ENCODE measurements at places on chromosomes 1 and 21.

- no peak for DNase-seq
Measured at GRCh38 chr1:89671775-89672488, 39.0 kb downstream of the LRRC8C start.

DNA sequence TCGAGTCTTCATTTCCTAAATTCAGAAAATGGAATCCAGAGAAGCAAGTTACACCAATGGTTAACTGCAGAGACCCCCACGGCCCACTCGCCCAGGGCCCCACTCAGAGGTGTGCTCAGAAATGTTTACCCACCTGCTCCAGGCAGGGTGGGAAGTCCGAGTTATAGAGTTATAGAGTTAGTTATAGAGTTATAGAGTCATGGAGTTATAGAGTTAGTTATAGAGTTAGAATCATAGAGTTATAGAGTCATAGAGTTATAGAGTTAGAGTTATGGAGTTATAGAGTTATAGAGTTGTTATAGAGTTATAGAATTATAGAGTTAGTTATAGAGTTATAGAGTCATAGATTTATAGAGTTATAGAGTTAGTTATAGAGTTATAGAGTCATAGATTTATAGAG is 31.7 kb downstream of the UBASH3A start:
- DNase-seq = no peak

GRCh38 chr1:203995228-203995627 is 77.7 kb upstream of the SOX13 start:
- no peak for DNase-seq

DNA sequence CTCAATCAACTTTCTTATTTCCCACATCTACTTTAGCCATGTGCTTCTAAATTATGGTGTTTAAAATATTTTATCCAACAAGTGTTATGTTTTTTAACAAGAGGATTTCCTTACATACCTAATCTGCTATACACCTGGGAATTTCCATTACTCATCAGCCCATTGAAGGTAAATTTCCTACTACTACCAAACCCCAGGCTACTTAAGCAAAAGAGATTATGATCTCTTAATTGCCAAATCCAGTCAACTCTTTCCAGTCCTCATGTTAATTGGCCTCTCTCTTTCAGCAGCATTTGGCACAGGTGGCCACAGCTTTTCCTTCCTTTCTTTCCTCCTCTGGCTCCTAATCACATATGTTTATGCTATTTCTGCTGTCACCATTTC is 5.1 kb upstream of the C1orf162 start:
- DNase-seq = no peak

GRCh38 chr1:67682659-67683197 is 2.3 kb upstream of the GADD45A start:
- DNase-seq = no peak

DNA sequence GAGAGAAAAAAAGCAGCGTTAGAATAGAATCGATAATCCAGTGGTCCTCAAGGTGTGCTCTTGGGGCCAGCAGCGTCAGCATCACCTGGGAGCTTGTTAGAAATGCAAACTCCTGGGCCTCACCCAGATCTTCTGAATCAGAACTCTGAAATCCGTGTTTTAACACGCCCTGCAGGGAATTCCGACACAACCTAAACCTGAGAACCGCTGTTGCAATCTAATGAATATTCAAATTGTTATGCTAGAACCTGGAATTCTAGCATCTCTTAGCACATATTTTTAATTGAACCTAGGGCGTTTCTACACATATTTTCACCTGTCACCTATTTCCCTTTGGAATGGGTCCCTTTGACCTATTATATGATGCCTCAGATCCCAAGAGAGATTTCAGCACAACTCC is 175.7 kb downstream of the PSMG1 start:
- DNase-seq = no peak

- no peak for DNase-seq
Measured at GRCh38 chr1:36861375-36861774, 172.9 kb downstream of the GRIK3 start.

DNA sequence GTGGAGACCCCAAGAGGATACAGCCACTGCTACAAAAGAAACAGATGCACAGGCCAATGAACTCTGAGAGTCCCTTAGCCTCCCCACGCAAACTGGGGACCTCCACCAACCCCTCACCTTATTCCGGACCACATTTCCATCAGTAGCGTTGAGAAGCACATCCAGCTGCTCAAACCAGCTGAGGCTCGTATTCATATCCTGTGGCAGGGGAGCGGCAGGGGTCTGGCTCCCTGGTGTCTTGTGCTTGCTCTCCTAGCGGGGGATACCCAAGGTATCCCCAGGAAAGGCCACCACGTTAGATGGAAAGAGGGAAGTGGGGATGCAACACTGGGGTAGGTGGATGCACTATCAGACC is 481 bp downstream of the CCDC163 start:
- no peak for DNase-seq

DNA sequence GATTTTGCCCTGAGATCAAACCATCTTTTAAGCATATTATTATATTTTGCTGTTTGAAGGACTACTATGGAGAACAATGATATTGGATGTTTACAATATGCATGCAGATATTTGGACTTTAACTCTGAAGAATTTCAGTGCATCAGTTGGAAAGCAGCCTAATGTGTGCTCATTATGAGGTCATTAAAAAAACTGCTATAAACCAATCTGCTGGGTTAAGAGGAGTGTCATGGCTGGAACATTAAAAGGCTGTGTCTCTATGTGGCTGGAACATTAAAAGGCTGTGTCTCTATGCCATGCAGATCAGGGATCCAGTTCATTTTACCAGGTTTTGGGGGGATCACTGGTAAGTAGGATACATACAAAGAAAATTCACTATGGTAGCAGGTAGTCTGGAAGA is 77.6 kb downstream of the SPATA46 start:
- DNase-seq = no peak

- DNase-seq = no peak
Measured at GRCh38 chr1:72567521-72567920, 285.2 kb upstream of the NEGR1 start.

GRCh38 chr1:242788771-242789170 is 264.3 kb upstream of the PLD5 start:
- DNase-seq = no peak

- DNase-seq = no peak
Measured at GRCh38 chr1:1306070-1306660, 1.6 kb downstream of the ACAP3 start.

- DNase-seq = no peak
Measured at GRCh38 chr1:6577831-6578525, 1.8 kb upstream of the ZBTB48 start.

DNA sequence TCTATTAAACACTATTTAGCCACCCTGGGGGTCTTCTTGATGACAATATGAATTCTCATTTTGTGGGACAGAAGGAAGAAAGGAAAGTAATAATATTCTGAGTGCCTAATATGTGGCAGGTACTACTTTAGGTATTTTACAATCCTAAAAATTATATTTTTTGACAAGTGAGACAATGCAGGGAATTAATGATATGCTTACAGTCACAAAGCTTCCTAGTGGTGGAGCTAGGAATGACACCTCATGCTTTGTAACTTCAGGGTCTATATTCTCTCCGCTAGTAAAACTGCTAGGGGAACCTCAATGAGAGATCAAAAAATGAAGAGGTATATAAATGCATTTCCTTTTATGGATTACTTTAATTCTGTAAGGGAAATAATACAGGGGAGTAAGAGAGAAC is 44.3 kb downstream of the TPR start:
- no peak for DNase-seq

DNA sequence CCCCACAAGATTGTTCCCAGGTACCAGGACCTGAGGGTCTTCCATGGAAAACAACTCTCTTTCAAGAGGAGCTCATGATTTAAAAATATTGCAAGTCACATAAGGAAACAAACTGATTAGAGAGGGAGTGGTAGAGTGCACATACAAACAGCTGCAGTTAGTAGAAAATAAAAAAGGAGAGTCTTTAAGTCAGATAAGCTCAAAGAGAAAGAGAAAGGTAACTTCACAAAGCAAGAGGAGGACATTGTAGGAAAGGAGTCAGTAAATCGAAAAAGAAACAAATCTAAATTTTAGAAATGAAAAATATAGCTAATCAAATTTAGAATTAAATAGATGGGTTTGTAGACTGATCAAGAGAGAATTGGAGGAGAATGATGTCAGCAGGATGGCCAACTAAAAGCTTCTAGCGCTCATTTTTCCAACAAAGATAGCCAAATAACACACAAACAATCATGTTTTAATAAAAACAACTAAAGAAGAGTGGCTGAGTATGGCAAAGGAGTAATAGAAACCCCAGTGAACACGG is 86.1 kb upstream of the CD53 start:
- no peak for DNase-seq

- no peak for DNase-seq
Measured at GRCh38 chr1:7454052-7454815, 316.9 kb upstream of the VAMP3 start.

Data from cerebellar nuclear complex (tissue), 1 donor.